Osteocyte (in vitro differentiated cells): ENCODE measurements at places on chromosomes 1 and 21. TPM values are rescaled to one million over a fixed set of nuclear protein-coding genes. Genes with fewer than 3 reads are reported as not detected.

GRCh38 chr1:30880678-30881318 is 27.8 kb downstream of the SDC3 start:
- DNase-seq = no peak

DNA sequence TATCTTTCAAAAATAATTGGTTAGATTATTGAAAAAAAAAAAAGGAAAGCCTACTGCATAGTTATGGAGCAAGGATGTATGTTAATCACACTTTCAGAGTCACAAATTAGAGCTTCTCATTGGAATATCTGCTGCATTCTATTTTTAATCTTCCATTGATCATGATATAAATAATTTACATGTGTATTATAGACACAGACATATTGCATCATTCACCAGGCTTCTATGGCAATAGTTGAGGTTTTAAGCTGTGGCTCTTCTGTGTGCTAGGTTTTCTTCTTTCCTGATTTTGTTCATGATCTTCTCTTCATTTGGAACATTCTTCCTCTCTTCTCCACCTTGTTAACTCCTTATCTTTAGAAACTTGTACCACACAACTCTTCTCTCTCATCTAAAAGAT is 123.2 kb upstream of the HMCN1 start:
- no peak for DNase-seq

DNA sequence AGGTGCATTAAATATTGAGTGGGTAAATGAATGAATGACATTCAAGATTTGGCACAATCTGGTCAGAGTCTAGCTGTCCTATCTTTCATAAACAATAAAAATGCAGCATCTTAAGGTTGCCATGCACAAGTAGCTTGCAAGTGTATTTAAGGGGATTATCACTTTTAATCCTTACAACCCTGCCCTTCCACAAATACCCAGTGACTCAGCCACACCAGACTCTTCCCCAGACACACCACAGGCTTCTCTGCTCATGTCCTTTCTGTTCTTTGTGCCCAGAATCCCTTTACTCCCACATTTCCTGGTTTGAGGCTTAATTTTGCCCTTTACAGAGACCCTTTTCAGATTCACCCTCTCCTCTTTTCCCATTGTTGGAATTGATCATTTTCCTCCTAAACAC is 59.8 kb downstream of the KIRREL1 start:
- no peak for DNase-seq

GRCh38 chr1:177448652-177449357 is 278.0 kb downstream of the BRINP2 start:
- DNase-seq = no peak

DNA sequence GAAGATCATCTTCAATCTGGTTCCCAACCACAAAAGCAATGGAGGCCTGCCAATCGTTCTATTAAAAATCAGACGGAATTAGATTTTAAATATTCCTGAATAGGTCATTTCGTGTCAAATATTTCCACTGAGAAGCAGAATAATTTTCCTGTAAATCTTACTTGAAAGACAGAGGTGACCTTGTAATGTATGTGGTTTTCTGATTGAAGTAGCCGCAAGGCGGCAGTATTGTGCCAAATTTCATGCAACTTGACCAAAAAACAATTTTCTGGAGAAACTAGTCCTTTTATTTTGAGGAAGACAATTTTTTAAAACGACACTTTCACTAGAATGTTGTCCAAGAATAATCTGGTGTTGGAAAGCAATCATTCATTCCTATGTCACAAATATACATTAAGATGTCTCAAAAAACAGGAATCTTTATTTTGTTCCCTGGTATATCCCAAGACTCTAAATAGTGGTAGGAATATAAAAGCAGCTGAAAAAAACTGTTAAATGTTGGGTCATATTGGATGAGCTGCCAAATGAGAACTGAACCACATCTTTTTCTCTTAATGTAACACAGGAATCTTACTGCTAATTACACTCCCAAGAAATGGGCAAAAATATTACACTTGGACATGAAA is 33.6 kb downstream of the SPAG17 start:
- no peak for DNase-seq

DNA sequence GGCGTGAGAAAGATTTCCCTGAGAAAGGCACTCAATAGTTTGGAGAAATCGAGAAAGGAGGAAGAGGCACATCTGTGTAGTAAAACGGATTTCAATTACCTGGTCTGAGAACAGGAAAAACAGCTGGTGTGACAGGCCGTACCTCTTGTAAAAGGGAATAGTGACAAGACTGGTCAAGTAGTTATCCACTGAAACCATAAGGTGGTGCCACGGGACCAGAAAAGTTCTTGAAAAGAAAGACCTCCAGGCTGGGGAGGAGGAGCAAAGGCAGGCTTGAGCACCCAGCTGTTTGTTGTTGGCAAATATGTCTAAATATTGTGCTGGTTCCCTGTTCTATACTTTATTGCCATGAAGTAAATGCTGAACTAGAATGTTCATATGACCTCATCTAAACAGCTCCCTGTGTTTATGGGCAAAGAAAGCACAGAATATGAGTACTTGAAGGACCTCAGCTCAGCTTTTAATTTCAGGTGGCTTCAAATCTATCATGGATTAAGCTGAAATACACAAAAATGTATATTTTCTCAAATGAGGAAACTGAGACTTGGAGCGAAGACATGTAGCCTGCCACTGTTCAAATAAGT is 4.0 kb downstream of the HAO2 start:
- no peak for DNase-seq

- DNase-seq = no peak
Measured at GRCh38 chr1:28281608-28282425, 22.5 kb downstream of the SESN2 start.

- DNase-seq = no peak
Measured at GRCh38 chr1:38038861-38039260, 7.7 kb downstream of the POU3F1 start.

DNA sequence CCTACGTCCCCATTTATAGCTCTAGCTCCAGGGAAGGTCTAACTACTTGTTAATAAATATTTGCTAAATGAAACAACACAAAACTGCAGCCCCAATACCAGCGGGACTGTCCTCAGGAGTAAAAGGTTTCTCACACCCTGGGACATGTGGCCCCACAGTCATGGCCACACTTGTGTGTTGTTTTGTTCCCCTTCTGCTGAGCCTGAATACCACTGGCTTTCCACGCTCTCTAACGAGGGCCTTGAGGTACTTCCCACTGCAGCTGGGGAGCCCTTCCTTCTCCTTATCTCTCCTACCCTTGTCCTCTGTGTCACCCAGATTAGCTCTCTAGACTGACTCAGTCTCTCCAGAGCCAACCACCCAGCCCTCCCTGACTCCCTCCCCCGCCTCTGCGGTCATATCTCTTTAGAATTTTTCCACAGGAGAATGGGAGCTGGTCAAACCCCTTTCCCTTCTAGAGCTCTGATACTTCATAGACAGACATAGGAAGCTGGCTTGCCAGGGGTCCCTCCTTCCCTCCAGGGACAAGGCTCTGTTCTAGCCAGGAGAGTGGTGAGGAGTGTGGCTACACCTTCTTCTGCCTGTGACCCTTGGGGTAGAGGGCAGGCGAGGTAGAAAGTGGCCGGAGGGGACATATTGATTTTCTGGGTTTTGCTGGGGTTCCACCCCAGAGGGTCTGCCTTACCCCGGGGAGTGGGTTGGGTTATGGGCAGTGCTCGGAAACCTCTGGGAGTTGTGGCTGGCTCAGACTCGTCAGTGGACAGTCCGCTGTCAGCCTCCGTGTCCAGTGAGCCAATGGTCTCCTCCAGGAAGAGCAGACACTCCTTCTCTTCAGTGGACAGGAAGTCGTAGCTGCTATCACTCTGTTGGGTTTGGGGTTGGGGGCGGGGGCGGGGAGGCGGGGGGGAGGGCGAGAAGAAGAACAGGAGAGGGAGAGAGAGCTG is 8.1 kb downstream of the C1orf116 start:
- DNase-seq = no peak

- DNase-seq = no peak
Measured at GRCh38 chr1:168687816-168688215, 41.2 kb downstream of the DPT start.

DNA sequence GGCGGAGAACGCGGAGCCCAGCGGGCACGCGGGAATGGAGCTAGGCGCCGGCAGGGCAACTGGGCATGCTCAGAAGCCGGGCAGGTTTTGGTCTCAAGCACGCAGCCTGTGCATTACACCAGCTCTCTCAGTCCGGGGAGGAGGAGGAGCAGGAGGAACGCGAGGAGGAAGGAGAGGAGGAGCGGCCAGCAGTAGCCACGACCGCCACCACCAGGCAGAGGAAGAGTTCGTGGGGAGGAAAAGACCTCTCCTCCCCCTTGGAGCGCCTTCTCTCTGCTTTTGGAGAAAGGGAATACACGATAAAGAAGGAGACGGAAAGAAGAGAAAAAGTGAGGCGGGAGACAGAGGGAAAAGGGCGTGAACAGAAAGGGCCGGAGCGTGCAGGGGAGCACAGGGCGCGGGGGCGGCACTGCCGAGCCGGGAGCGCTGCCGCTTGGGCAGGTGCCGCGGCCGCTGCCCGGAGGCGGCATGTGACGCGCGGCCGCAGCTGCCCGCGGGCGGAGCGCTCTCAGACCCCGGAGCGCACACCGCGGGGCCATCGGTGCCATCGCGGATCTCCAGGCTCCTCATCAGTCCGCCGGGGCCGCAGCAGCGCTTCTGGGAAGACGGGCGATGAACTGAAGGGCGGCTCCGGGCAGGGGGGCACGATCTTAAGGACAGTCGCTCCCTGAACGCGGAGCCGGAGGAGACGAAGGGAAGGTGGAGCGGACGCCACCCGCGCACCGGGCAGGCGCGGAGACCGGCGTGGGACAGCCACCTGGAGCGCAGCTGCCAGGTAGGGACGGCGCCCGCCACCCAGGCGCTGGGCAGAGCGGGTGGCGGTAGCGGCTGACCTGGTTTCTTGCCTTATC is at the start of gene CHRM3:
Gene CHRM3, plus strand, starts transcription at position 116 of the 851 bp plus-strand sequence. CDS start 520,884 bp downstream, outside the sequence.
- DNase-seq = no peak

- DNase-seq = no peak
Measured at GRCh38 chr21:15441992-15442391, 287.8 kb upstream of the USP25 start.

DNA sequence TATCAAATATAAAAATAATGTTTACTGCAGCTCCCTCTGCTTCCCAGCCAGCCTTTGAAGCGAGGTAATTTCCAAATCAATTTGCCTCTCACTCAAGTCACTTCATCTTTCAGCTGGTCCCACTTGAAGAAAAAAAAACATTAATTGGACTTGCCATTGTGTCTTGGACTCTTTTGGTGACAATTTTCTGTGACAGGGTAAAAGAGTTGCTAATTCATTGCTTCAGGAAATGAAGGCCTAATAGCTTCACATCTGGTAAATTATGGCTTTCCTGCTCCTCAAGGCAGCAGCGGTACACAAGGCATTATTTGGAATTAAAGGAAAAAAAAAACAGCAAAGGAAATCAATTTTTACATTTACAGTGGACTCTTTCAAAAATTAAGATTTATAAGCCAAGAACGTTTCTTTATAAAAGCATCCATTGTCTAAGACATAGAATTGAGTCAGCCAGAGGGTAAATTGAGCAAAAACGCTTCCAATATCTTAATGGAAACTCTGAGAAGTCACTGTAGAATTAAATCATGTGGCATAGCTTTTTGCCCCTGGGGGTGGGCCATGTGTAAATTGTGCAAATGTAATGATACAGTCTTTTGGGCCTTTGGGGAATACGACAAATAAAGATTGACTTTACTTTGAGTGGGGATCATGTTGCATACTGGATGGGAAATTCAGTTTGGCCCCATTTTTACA is 102.5 kb downstream of the LYPLAL1 start:
- no peak for DNase-seq

DNA sequence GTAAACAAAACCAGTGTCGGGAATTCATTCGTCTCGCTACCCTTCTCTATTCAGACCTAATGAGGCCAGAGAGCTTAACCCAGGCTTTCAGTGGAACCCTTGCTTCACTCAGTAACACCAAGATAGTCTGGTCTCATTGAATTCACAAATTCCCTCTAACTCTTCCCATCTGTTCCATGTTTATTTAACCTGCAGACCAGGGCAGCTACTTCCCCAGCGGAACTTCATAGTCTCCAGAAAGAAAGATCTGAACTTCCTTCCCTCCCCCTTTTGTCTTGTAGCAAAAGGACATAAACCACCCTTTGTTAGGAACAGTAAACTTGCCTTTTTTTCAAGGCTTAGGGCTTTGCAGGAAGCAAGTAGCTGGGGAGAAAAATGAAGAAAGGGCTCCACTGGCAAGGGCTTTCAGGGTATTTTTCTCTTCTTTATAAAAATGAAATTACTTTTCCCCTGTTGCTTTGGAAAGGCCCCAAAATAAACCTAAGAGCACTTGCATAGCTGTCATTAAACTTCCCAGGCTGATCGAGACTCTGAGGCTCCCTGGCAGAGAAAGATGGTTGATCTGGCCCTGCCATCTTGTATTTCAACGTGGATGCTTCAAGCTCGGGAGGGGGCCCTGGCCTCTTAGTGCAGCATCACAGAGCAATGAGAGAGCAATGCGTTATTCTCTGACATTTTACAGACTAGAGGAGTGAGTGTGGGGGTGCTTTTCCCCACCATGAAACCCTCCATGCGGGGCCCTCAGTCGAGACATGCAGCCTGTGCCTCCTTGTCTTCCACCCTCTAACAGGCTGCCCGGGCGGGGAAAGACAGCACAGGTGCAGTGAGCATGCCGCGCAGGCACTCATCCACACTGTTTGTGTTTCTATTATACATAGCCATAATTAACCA is 30.0 kb downstream of the MIS18A start:
- DNase-seq = peak; percentile 69

- no peak for DNase-seq
Measured at GRCh38 chr1:229784834-229785233, 158.8 kb downstream of the URB2 start.

DNA sequence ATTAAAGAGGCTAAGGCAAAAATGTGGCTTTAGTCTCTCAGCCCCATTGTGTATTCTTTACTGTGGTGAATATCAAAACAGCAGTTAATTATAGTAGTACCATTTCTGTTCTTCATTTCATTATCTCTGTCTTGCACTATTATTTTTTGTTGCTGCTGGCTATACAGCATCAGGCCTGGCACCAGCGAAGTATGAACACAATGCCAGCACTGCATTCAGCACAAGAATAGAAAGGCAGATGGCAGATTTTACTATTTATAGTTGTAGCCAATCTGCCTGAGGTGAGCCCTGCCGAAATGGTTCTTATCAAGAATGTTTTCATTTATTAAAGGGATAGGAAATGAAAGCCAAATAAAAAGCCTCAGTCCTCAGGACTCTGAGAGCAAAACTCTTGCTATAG is 72.1 kb downstream of the GPR52 start:
- DNase-seq = no peak

GRCh38 chr1:180936110-180937011 is 23.7 kb downstream of the KIAA1614 start:
- no peak for DNase-seq

- no peak for DNase-seq
Measured at GRCh38 chr1:203281851-203282661, 23.3 kb upstream of the BTG2 start.

The FTCD gene
- total RNA-seq = 2.3 and 2.5 TPM in 2 replicates

The ASCL5 gene
- not detected in 2 replicates for total RNA-seq

The DNAI4 gene
- total RNA-seq = 8.9 and 10.0 TPM in 2 replicates

The POU3F1 gene
- 1.5 and 1.8 TPM in 2 replicates for total RNA-seq

The CITED4 gene
- 23.4 and 26.0 TPM in 2 replicates for total RNA-seq

The GJB5 gene
- total RNA-seq = not detected in 2 replicates
